ENCODE measurements at places on chromosomes 16 and 17. TPM values are rescaled to one million over a fixed set of nuclear protein-coding genes. Genes with fewer than 3 reads are reported as not detected.

Gene APOBR
- 1.3 TPM for total RNA-seq

Gene VAT1L
- 4.4 TPM for total RNA-seq

Gene SNX11
- total RNA-seq: 15.2 TPM

Gene UBB
- total RNA-seq: 1,174 TPM

Gene C17orf113
- 4.8 TPM for total RNA-seq

Gene OTOP3
- total RNA-seq: not detected

Gene ARHGAP23
- 204 TPM for total RNA-seq

DNA sequence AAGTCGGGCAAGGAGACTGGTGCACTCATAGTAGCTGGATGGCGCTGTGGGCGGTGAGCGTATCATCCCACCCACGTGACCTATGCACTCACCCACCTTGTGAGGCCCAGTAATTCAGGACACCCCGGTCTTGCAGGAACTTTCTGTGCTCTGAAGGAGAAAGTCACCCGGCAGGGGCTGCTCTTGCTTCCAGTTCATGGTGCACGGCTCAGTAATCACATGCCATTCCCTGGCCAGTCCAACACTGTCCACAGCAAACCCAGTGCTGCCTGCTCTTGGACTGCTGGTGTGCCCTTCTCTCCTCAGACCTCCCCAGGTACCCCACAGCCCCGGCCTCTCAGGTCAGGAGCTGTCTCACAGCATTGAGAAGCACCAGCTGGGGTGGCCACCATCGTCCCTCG lies 16.4 kb upstream of the RHBDF2 start:
- H3K27ac ChIP-seq: no peak overlapping the region
- H3K4me3 ChIP-seq: no peak overlapping the region
- H3K27me3 ChIP-seq: no peaks in the 10 kb centered on the region
- H3K4me1 ChIP-seq: no peaks in the 10 kb centered on the region
- H3K36me3 ChIP-seq: no peaks in the 10 kb centered on the region

DNA sequence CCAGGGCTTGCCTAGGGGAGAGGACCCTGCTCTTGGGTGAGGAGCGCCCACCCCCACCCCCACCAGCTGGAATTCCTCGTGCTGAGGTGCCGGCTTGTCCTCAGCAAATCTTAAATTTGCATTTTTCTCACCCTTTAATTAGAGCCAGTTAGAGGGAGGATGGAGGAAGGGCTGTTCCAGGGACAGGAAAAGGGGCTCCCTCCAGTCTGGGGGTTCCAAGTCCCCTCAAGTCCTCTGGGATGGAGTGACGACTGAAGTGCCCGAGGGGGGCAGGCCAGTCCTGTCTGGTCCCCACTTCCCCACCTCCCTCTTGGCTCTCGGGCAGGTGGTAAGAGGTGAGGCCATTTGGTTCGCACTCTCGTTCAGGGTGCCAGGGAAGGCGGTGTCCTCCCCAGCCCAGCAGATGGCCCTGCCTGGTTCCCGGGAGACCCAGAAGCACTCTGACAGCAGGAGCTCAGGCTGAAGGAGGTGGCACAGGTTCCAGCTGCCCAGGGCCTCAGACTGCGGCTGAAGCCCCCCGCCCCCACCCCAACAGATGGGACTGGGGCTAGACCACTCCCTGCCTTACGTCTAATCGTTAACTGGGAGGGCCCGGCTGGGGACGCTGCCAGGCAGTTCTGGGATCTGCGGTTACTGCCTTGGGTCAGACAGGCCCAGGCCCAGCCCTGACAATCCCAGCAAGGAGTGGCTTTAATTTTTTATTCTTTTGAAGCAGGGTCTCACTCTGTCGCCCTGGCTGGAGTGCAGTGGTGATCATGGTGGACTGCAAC lies 2.2 kb downstream of the RAB26 start:
- peaks cover 37% of the 10 kb centered on the region for H3K4me1 ChIP-seq
- no peaks in the 10 kb centered on the region for H3K27me3 ChIP-seq
- H3K4me3 ChIP-seq: no peak overlapping the region
- no peak for DNase-seq

DNA sequence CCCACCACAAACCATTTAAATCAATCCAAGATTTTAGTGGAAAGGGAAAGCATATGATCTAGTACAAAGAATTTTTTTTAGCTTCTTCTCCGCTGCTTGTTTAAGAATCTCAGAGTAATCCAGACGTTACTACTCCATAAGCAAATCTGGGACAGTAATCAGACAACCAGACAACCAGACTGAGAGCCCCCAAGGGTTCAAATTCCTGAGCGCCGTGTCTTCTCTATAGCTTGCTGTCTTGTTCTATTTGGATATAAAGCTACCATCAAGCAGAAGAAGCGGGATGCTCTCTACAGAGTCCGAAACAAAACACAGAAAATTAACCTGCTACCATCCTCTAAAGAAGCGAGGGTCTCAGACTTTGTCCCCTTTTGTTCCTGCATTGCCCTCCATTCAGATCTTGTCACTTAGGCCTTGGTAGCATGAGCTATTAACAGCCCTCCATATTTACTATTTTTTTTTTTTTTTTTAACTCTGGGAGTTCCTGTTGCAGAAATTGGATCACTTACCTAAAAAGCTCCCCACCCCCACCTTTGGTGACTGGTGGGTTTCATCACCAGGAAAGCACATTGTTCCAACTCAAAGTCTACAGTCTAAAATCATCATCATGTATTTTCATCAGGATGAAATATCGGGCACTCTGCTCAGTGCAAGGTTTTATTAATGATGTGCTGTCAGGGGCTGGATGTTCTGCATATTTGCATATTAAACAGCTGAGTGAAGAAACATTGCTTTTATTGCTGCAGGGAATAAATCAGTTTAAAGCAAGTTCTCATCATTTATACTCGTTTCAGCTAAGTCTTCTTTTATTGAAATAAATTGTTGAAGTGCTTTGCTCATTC lies 576.7 kb downstream of the WWOX start:
- no peak for DNase-seq
- H3K4me3 ChIP-seq: no peak overlapping the region
- H3K27ac ChIP-seq: no peak overlapping the region
- H3K4me1 ChIP-seq: no peaks in the 10 kb centered on the region
- H3K27me3 ChIP-seq: no peaks in the 10 kb centered on the region
- no peaks in the 10 kb centered on the region for H3K36me3 ChIP-seq

GRCh38 chr17:77666462-77666861 lies 292.0 kb upstream of the TNRC6C start:
- no peak overlapping the region for H3K4me3 ChIP-seq
- no peak overlapping the region for H3K27ac ChIP-seq
- no peaks in the 10 kb centered on the region for H3K4me1 ChIP-seq
- no peak for DNase-seq

Data from prostate gland (tissue), 2 donors.